ENCODE measurements at places on chromosomes 1 and 21. TPM values are rescaled to one million over a fixed set of nuclear protein-coding genes. Genes with fewer than 3 reads are reported as not detected.

HSD17B7 gene
- 23.5 TPM for total RNA-seq

FAM3B gene
- total RNA-seq, result 0.48 TPM

LHX8 gene
- total RNA-seq, result not detected

SH3BGR gene
- total RNA-seq, result 1.3 TPM

ARHGEF16 gene
- total RNA-seq, result not detected

H3-3A gene
- total RNA-seq, result 616 TPM

MXRA8 gene
- not detected for total RNA-seq

TSPAN1 gene
- total RNA-seq, result not detected

AHDC1 gene
- total RNA-seq, result 67.0 TPM

KRTAP21-2 gene
- total RNA-seq, result not detected

EIF2D gene
- total RNA-seq, result 34.6 TPM

TENT5C gene
- total RNA-seq, result 80.6 TPM

KIF21B gene
- 102 TPM for total RNA-seq

CFAP74 gene
- total RNA-seq, result not detected

DNA sequence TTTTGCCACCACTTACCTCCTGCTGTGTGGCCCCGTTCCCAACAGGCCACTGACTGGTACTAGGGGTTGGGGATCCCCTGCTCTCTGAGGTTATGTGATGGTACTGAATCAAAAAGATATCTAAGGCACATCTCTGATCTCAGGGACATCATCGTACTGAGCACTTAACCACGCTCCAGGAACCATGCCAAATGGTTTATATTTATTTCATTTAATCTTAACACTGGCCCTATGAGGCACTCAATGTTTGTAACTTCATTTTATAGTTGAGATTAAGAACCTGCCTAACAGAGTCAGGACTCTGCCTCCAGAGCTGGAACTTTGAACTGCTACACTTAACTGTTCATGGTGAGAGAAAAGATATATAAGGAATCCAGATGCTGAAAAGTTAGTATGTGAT, 98.0 kb upstream of the HP1BP3 start:
- no peak for DNase-seq

GRCh38 chr1:34742667-34743270, 12.1 kb upstream of the GJB5 start:
- peak; percentile 78 for DNase-seq

GRCh38 chr1:117231748-117232373, 21.1 kb upstream of the VTCN1 start:
- no peak for DNase-seq

GRCh38 chr21:37075214-37075770, 2.2 kb downstream of the TTC3 start:
- DNase-seq, result no peak

DNA sequence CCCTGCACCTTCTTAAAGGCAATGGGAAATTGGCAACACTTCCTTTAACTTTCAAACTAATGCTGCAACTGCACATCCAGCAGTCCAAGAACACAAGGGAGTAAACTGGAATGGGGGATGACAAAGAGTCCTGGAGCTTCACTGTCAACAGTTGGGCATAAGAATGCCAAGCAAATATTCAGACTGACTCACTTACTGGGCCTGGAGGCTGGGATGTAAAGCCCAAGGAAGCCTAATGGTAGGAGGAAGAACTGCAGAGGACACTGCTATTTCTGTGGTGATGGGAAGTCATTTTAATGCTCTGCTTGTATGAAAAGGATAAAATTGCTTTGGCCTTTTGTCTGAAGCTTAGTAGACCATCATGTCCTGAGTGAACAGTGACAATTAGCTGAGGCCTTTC, 15.7 kb upstream of the DMRTA2 start:
- DNase-seq, result no peak

- no peak for DNase-seq
Observed at GRCh38 chr21:44730028-44730395, 18.6 kb upstream of the TSPEAR start.

- no peak for DNase-seq
Observed at GRCh38 chr1:29676496-29676895, 440.2 kb downstream of the PTPRU start.

DNA sequence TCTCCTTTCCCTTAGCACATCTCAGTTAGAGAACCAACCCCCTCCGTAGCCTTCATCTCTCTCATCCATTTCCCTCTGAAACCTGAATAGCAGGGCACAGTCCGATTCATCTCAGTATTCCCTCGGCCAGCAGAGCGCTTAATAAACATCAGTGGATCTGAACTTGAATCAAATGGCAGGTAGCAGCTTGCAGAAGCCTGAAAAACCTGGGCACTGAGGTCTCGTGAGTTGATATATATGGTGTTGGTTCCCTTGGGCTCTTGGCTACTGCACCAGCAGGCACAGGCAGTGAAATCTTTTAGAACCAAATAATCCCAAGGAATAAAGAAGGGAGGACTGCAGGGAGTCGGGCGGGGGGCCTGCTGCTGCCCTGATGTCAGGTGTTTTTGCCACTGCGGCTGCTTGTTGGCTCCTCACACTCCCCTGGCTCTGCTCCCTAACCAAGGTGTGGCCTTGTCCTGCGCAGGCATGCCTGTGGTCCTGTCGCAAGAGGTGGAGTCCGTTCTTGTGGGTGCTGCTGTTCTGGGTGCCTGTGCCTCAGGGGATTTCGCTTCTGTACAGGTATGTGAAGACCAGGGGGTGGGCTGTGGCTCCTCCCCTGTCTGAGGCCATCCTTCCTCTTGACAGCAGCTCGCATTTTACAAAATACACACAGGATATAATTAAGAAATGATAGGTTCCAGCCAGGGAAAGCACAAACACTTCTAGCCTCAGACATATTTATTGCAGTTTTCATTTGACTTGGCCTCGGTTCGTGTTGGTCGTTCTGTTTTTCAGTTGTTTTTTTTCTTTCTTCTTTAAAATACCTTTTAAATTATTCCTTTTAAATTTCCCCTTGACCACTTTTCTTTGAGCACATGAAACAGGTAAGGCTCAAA, 140.9 kb upstream of the HOOK1 start:
- DNase-seq, result no peak

DNA sequence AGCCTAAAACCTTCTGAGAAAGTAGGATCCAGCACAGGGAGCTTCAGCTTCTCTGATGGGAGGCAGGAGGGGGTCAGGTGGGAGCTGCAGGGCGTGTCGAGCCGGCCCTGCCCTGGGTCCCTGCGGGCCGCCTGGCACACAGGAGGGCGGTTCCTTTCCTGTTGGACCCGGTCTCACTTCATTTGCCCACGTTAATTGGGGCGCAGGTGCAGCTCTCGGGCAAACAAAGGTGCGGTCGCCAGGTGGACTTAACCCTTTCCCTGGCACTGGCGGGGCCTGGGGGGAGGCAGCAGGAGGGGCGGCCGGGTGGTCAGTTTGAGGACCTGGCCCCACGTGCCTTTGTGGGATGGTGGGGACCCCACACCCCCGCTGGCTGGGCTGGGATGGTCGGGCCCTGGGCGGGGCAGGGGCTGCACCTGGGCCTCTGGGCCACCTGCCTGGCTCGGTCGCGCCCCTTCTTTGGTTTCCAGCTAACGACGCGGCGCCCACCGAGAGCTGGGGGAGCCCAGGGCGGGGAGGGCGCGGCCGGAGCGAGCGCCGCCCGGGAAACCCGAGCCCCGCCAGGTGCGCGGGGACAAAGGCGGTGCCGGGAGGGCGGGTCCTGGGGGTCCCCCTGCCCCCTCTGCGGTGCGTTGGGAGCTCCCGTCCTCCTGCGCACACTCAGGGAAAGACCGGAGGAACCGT, 20.8 kb upstream of the C1orf159 start:
- DNase-seq, result no peak

DNA sequence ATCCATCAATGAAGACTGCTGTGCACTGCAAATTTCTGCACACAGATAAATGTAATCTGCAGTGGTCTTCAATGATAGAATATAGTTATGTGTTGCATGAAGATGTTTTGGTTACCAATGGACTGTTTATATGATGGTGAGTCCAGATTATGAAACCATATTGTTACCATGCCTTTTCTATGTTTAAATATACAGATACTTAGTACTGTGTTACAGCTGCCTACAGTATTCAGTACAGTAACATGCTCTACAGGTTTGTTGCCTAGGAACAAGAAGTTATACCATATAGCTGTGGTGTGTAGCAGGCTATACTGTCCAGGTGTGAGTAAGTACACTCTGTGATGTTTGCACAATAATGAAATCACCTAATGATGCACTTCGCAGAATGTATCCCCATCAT, 40.8 kb downstream of the SORT1 start:
- DNase-seq, result no peak

DNA sequence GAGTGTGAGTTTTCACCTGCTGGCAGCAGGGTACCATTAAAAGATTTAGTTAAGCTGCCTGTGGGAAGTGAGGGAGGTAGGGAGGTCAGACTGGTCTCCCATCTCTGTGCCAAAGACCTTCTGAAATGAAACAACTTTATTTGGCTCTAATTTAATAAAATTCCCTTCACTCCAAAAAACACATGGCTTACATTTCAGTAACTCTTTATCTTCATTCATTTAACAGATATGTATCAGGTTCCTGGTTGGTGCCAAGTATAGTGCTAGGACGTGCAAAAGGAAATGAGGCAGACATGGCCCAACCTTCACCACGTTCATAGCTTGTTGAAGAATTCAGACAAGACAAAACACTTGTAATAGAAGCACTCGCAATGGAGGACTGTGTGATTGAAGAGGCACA, 282.3 kb downstream of the SEC16B start:
- DNase-seq, result no peak

GRCh38 chr1:48181669-48182367, 40.7 kb upstream of the SLC5A9 start:
- no peak for DNase-seq

GRCh38 chr1:169003864-169004516, 102.5 kb upstream of the ATP1B1 start:
- DNase-seq, result no peak

GRCh38 chr1:209008586-209008985, 574.9 kb upstream of the CAMK1G start:
- no peak for DNase-seq

DNA sequence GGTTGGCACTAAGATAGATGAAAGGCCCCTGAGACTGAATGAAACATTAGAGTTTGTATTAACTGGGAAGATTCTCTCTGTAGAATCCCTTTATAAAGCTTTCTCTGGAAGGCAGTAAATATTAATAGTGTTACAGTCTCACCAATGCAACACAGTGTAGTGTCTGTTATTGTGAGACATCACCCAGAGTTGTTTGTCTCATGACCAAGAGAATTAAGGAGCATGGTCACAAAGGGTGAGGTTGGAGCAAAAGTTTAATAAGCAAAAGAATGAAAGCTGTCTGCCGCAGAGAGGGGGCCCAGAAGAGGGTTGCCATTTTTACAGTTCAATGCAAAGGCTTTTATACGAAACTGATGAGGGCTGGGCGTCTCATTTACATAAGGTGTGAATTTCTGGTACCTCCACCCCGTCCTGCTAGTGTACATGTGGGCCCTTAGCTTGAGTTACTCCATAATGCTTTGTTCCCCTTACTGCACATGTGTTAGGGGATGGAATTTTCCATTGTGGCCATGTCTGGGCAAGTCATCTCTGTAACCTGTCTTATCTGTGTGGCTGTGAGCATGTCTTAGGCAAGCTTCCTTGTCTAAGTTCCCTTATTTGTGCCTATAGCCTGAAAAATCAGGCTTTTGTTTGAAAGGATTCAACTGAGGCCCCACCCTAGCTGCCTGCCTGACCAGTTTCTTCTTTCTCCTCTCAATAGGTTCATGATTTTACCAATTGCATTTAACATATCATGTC, 184.1 kb downstream of the RASAL2 start:
- no peak for DNase-seq

DNA sequence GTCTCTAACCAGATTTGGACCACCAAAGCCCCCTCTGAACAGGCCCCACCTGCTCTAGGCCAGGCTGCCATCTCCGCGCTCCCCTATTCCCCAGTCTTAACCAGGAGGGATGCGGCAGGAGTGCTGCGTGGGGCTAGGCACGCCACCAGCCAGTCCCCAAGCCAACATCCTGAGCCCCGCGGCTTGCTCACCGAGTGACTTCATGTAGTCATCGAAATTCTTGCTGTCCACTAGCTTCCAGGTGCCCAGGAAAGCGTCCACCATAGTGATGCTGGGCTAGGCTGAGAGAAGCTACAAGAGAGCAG, 173 bp downstream of the FABP3 start:
- DNase-seq, result no peak

DNA sequence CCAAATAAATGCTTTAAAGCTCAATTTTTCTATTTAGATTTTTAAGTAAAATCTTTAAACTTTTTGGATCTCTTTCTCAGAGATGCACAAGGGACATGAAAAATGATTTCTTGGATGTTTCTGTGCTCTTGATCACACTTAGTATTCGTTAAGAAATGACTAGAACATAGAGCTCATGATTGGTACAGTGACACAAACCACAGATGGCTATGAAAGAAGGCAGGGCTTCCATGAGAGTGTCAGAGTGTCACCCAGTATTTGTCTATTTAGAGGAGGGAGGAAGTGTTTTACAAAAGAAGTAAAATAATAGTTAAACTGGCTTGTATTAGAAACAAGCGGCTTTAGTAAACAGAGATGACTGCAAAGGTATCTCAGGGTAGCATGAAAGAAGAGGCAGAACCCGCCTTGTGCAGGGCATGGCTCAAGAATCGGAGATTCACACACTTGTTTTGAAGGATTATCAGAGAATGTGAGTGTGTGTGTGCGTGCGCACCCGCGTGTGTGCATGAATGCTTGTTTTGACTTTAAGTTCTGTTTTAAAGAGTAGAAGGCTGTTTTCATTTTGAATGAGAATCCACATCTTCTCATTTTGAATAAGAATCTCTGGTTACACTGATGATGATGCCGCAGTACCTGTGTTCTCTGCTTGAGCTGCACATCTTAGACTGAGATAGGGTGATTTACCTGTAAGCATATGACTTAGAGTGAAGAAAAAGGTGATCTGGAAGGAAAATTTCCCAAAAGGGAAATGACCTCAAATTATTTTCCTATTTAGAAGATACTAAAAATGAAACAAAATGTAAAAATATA, 82.1 kb downstream of the VPS26C start:
- DNase-seq, result no peak

GRCh38 chr1:98659879-98660278, 1.6 kb upstream of the SNX7 start:
- DNase-seq, result no peak

- DNase-seq, result no peak
Observed at GRCh38 chr21:44990921-44991320, 51.1 kb downstream of the SLX9 start.
